ENCODE measurements at places on chromosomes 3 and 15.

DNA sequence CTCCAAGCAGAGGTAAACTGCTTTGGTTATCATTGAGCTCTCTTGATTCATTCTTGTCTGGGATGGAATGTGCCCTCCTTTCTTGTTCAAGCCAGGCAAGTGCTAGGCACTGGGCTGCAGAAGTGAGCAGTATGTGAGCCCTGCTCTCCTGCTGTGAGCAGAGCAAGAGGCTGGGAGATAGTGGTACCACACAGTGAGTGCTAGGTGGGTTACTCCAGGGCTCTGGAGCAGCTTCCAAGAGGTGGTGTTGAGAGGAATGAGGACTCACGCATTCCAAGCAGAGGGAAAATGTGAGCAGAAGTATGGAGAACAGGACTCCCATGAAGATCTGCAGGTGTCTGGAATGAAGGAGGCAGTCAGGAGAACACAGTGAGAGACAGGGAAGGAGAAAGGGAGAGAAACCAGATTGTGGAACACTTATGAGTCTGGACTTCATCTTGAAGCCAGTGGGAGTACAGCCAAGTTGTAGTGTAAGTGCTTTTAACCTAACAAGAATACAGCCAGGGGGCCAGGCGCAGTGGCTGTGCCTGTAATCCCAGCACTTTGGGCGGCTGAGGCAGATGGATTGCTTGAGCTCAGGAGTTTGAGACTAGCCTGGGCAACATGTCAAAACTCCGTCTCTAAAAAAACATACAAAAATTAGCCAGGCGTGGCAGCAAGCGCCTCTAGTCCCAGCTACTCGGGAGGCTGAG lies 199.9 kb upstream of the CTDSPL start:
- no peak for DNase-seq

GRCh38 chr15:52642386-52643361 lies 36.5 kb downstream of the ATOSA start:
- no peak for DNase-seq

DNA sequence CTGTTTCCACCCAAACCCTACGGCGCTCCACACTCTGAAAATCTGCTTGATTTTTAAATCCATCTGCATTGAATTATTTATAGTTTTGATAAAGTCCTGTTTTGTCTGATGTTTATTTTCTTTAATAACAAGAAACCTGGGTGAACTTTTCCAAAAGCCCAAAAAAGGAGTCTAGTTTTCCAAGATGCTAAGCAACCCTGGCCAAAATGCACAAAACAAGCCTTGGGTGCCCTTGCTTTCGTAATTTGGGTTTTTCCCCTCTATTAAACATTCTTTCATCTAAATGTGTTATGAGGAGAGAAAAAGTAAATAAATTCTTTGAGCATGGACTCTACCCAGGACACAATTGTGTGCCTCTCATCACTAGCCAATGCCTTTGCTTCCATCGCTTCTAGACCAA lies 468.9 kb downstream of the MCTP2 start:
- DNase-seq = no peak

DNA sequence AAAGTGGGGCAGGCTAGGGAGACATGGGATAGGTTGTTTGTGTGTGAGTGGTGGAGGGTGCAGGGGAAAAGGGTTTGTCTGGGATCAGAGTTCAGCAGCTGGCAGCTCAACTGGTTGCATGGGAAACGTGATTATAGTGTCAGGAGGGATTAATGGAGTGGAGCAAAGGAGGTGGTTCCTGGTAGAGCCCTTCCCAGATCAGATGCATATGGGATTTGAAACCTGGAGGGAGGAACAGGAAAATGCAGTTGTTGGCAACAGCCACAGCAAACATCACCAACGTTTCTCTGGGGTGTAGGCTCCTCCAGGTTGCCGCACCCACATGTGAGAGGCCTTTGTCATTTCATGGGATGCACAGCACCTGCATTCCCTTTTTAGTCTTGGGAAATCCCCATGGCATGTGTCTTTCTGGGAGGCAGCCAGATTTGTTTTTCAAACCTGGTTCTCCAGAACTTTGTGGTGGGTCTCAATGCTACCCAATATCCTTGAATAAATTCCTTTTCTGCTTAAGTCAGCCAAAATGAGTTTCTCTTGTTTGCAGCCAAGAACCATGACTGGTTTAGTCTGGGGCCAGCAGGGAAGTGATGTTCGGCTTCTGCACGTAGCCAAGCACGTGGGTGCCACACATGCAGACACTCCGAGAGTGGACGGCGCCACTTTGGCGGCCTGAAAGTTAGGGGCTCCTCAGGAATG lies 61.3 kb downstream of the BDH1 start:
- DNase-seq = no peak

DNA sequence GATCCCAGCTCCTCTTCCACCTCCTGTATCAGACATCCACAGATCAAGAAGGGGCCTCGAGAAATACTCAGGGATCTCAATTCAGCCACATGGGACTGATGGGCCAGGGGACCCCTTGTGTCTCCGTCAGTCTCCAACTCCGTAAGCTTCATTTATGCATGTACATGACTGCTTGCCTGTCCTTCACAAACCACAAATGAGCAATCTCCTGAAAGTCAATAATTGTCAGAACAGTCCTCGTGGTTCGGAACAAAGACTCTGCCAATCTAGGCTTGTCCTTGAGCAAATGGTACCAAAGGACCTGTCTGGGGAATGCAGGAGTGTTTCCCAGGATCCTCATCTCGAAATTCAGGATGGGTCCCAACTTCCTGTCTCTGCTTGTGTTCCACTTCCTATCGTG lies 20.8 kb downstream of the SLC12A8 start:
- no peak for DNase-seq

DNA sequence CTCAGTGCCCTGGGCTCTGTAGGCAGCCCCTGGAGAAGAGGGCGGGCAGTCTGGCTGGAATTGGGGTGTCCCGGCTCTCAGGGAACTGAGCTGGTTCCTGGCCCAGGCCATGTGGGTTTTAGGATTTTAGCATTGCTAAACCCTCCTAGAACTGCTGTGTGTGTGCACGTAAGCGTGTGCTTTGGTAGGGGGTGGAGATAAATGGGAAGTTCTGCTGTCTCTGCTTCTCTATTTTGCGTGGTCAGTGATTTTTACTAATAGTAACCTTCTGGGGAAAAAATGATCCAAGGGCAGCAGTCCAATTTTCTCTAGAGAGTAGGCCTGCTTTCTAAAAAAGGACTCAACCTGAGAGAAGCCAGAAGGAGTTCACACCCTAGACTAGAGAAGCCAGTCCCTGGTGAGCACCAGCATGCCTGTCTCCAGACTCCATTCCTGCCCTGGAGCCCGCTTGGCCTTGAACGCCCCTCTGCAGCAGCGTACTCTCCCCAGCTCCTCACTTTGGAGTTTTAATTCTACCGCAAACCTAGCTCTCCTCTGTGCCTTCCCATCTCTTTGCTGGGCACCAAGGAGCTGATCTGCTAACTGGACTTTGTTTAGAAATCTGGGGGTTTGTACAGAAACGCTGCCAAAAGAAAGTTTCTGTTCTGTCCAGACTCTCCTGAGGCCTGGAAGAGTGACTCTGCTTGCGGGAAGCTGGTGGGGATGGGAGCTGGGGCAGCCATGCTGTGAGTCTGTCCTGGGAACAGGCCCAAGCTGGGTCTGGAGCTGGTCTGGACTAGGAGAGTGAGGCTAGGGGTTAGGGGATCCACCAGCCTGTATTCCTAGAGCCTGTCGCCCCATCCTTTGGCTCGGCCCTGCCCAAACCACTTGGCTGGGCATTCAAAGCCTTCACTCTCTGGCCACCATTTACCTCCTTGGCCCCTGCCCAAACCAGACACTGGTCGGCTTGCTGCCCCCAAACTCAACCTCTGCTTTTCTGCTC lies 19.7 kb downstream of the CORO2B start:
- no peak for DNase-seq

DNA sequence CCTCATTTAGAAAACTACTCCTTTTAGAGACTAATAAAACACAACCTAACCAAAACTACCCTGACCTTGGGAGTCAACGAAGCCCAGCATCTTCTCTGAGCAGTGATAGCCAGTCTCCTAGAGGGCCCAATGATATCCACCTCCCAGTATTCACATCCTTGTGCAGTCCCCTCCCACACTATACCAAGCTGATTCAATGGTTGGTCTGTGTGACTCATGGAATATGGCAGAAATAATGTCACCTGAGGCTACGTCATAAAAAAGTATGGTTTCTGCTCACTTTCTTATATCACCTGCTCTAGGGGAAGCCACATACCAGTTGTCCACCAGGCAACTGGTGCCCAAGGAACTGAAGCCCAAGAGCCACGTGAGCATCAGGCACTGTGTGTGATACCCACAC lies 21.4 kb upstream of the USF3 start:
- DNase-seq = no peak

DNA sequence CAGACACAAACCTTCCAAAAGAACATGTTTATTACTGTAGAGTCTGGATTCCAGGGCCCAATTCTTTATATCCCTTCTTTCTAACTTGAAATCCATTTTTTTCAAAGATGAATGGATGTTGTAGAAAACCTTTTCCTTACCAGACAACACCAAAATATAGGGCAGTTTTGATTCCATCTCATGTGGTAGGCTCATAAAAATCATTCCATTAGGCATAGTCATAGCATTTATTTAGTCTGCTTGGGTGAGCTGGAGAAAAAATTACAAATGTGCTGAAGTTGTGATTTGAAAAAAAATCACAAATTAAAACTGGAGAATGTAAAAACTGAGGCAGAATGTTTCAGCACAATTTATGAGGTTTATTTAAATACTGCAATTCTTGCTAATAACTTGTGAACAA lies 199.3 kb upstream of the TBC1D5 start:
- DNase-seq = no peak

DNA sequence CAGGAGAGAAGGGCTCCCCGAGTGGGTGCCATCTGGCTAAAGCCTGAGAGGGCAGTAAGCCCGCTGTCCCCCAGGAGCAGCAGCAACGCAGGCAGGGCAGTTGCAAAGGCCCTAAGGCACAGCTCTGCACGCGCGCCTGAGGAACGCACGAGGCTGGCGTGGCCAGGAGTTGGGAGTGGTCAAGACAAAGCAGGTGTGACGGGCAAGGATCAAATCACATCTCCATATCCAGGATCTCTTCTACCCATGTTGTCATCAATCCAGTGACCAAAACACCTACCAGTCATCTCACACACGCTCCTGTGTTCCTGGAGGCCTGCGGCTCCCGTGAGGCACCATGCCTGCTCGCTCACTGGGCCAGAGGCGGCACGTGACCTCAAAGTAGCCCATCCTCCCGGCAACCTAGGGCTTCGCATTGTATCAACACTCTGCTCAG lies 59.5 kb downstream of the ERC2 start:
- no peak for DNase-seq

DNA sequence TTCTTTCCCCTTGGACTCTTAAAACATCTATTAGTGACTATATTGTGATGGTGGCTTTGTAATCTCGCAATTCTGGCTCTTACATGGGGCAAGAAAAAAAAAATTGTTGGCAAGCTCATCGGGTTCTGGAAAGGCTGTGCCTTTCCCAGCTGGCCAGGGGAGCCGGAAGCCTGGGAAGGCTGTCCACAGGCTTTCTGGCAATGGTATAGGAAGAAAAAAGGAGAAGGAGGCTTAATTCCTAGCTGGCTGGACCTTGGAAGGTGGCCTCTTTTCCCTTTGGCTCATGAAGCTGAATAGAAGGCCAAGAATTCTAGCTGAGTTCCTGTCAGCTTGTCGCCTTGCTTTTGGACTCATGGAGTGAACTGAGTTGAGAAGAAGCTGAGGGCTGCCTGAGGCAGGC lies 243.5 kb upstream of the SEMA6D start:
- DNase-seq = no peak

DNA sequence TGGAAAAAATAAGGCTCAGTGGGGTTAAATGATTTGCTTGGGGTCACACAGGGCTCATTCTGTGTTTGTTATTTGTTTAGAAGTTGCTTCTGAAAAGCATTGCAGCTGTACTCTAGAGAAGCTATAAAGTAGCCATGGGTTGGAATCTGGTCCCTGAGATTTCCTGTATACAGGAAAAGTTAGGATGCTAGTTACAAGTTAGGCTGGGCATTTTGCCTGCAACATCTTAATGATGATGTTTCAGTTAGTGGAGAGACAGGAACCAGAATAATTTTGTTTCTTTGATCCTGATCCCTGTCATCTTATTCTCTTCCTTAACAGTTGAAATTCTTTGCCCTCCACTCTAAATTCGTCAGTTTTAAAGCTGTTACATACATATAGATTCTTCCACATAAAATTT lies 445.3 kb downstream of the OTOL1 start:
- DNase-seq = no peak

DNA sequence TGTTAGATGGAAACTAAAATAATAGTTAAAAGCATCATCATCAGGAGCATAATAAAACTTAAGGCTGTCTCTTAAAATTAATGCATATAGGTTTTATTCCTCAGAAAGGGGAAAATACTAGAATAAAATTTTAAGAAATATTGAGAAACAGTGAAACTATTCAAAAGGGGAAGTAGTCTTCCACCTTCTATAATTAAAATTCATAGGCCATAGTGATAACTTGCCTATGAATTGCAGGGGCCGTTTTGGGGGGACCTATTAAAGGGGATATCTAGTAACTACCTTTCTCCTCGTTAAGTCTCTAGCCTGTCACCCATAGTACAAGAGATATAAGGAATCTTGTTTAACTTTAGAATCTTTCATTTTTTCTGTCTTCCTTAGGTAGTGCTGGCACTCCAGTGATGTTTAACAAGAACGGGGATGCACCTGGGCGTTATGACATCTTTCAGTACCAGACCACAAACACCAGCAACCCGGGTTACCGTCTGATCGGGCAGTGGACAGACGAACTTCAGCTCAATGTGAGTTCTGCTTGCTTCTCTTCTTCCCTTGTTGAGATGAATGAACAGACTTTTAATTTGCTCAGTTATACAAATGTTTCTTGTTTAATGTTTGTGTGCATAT lies 600.4 kb downstream of the GRM7 start:
- no peak for DNase-seq

DNA sequence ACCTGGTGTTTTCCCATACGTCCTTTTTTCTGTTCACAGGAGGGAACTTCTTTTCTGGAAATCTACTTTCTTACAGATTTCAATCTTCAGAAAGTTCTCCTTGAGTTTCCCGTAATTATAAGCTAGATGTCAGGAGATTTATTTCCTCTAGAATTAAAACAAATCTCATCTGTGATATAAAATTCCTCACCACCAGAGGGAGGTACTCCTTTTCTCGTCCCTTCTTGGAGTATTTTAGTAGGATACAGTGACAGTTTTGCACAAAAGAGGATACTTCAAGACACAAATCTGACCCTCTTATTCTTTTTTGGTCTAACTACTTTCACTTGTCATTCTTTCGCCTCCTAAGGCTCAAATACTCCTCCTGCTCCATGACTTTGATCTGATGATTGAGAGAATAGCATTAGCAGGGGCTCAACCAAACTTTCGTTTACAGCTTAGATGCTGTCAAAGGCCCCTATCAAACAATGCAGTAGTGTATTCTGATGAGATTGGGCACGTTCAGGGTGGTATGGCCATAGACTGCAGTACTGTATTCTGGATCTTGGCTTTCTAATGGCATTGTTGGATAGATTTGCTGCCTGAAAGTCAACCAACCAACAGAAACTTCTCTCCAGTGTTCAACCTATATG lies 38.0 kb downstream of the TMEM41A start:
- DNase-seq = no peak

All from stimulated activated naive CD8-positive, alpha-beta T cell treated with anti-CD3 and anti-CD28 coated beads, Interleukin-15, amount 100 ng/mL, for 72 hours (primary cell).